HT1080 (cell line): ENCODE measurements at places on chromosomes 16 and 17. TPM values are rescaled to one million over a fixed set of nuclear protein-coding genes. Genes with fewer than 3 reads are reported as not detected.

- DNase-seq = no peak
Observed at GRCh38 chr17:49680314-49680713, 2.4 kb upstream of the SPOP start.

DNA sequence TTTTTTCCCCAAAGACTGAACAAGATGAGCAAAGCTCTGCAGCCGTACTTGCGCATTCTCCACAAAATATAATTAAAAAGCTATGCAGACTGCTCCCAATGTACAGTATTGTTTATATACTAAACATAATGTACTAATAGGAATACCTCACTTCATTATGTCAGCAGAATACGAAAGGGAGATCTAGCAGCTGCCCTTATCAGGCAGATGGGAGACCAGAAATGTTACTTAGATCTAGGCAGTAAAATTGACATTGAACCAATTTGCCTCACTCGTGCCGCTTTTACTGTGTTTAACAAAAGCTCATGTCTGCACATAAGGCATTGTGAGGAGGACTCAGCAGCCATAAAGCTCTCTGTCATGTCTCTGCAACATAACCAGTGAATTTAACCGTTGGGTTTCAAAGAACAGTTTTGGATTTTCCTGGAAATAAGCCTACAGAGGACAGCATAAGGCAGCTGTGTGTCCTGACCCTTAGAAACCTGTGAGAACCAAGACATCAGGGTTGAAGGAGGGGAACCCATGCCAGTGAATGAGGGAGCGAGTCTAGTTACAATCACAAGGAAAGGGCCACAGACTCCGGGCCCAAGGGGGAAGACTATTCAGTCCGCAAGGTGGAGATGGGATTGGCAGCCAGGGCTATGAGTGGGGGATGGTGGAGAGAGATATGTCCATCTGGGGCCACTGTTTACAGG, 71.4 kb downstream of the GNAO1 start:
- no peak for DNase-seq

GRCh38 chr16:67084345-67085028, 25.3 kb upstream of the PHAF1 start:
- no peak for DNase-seq

DNA sequence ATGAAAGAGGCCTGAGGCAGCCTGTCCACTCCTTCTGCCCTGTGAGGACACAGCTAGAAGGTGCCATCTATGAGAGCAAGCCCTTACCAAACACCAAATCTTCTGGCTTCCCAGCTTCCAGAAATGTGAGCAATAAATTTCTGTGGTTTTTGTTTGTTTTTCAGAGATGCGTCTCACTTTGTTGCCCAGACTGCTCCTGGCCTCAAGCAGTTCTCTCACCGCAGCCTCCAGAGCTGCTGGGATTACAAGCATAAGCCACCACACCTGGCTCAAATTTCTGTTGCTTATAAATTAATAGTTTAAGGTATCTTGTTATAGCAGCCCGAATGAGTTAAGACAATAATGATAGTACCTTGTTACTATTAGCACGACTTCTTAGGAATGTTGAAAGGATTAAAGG, 12.5 kb upstream of the SLC16A11 start:
- DNase-seq = peak; percentile 38

GRCh38 chr16:8855972-8856371, 12.8 kb downstream of the CARHSP1 start:
- DNase-seq = no peak

DNA sequence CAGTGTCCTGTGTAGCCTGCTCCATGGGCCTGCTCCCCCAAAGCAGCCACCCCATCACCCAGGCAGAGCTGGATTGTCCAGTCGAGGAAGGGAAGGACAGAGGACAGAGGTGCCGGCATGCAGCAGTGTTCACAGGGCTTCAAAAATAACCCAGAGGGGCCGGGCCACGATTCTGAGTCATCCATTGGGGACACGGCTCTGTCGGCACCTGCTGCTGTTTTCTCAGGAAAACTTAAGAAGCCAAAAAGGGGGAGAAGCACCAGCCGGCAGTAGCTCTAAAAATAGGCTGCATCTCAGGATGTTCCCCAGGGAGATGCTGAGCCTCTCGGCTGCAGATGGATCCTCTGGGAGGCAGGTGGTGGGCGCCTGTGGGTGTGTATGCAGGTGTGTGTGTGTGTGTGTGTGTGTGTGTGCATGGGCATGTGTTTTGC, 1.6 kb downstream of the CA7 start:
- no peak for DNase-seq

DNA sequence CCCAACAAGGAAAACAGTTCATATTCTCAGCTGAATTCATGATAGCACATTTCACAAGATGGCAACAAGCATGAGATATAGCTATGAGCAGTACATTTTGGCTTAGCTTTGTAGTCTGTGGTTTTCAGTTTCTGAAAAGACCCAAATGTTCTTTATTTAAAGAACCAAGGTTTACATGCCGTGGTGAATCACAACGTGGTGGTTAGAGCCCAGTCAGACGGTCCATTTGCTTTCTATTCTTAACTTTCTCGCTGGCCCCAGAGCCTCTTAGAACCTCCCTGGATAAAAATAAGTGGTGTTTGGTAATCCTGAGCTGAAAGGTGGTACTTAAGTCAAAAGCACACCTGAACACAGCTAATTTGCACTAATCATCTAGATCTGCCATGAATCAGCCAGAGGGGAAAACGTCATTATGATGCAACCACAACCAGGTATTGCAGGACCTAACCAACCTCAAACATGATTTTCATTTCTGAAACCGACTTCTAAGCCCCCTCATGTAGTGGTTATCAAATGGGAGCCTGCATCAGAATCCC, 18.6 kb upstream of the HAPSTR1 start:
- DNase-seq = peak; percentile 73

DNA sequence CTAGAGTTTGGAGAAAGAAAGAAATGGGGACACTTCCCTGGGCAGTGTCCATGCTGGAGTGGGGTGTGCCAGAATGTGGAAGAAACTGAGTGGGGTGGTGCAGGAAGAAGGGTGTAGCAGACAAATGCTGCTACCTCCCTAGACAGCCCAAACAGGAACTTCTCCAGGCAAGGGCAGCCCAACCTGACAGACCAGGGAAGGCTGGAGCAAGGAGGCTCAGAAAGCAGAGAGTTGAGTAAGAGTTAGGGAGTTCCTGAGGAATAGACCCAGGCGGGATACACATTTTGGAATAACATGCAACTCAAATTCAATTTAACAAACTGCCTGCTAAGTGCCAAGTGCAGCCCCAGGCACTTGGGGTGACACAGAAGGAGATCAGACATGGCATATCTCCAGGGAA, 1.0 kb upstream of the MYO18A start:
- DNase-seq = no peak

DNA sequence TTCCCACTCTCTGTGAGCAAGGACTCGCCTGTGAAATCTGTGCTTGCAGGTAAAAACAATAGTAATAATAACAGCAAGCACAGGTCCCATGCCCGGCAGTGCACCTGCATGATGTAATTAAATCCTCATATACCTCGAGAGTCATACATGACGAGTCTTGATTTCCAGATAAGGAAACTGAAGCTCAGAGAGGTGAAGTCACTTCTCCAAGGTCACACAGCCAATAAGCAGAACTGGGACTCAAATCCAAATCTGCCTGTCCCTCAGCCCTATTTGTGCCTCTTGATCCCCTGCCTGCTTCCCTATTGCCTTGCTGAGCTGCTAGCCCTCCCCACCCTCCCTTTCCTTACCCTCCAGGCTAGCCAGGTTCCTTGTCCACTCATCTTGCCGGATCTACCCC, 38.0 kb upstream of the CPNE2 start:
- no peak for DNase-seq

GRCh38 chr16:82421851-82422250, 204.9 kb upstream of the CDH13 start:
- no peak for DNase-seq

DNA sequence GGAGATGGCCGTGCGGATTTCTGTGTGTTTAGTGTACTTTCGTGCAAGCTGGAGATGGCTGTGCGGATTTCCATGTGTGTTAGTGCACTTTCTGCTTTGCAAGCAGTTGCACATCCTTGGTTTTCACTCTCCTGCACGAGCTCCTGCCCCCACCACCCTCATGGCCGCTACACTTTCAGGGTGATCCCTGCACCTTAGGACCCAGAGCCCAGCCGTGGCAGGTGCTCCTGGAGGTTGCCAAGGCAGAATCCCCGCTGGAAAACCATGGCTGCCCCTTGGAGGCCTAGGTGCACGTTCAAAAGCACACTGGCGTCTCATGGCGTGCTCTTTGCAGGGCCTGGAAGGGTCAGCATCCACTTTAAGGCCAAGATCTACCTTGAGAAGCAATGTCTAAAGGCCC, 311.0 kb upstream of the TNRC6C start:
- no peak for DNase-seq

DNA sequence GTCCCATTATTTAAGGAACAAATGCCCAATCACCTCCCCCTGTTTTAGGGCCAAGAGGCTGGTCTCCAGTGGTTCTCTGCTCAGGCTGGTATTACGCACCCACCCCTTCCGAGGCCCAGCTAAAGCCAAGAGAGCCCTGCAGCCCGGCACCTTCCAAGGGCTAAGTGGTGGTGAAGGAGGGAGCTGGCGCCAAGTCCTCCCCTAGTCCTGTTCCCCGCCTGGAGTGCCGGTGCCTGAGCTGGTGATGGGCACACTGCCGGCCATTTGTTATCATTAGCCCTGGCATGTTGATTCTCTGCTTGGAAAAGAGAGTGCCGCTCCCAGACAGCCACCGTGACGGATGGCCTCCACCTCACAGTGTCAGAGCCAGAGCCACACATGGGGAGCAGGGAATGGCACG, 31.9 kb downstream of the GRIN2C start:
- DNase-seq = no peak

GRCh38 chr17:64546716-64547115, 39.9 kb downstream of the CEP95 start:
- no peak for DNase-seq

- DNase-seq = peak; percentile 23
Observed at GRCh38 chr17:48102798-48103715, 1.8 kb upstream of the CBX1 start.

DNA sequence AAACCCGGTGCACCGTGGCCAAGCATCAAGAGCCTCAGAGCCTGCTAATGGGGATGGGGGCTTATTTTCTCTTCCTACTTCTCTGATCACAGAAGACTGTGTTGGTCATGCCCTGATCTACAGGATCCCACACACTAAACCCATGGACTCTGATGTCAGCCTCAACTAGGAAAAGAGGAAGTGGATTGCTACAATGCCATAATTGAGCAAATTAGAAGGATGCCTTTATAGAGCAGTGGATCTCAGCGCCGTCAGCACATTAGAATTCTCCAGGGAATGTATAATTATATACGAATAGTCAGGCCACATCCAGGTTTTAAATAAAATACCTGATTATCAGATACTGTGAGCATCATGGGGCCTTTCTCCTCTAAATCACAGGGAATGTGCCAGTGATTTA, 64.8 kb downstream of the VAT1L start:
- DNase-seq = no peak

DNA sequence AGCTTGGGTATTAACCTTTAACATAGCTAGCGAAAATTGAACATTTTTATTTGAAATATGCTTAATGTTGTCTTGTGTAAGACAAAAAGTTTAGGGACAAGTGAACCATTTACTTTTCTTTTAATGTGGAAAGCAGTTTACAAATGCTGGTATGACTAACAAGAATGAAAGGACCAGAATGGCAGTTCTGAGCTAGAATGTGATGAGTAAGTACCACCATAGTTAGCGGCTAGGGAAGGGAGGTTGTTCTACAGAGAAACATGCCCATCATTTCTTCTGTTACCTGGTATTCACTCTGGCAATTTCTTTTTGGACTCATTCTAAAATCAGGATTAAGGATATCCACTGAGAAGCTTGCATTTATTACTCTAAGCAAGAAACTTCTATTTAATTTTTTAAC, 121.1 kb downstream of the WWOX start:
- DNase-seq = no peak

GRCh38 chr17:8337802-8338752, 1.6 kb upstream of the ODF4 start:
- DNase-seq = no peak

- DNase-seq = no peak
Observed at GRCh38 chr16:10107081-10107480, 75.1 kb downstream of the GRIN2A start.

DNA sequence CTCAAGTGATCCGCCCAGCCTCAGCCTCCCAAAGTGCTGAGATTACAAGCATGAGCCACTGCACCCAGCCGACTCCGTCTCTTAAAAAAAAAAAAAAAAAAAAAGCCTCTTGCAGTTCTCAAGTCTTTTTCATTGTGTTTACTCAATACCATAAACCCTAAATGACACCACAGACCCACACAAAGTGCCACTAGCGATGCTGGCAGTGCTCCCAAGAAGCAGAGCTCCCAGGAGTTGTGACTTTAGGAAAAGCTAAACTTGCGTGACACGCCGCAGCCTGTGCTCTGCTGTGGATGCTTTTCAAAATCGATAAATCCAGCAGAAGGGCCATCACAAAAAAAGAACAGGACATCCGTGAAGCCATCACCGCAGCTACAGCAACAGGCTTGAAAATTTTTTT, 114.7 kb downstream of the ANKRD11 start:
- DNase-seq = no peak

- DNase-seq = no peak
Observed at GRCh38 chr17:3768341-3768740, 32.6 kb downstream of the ITGAE start.

DNA sequence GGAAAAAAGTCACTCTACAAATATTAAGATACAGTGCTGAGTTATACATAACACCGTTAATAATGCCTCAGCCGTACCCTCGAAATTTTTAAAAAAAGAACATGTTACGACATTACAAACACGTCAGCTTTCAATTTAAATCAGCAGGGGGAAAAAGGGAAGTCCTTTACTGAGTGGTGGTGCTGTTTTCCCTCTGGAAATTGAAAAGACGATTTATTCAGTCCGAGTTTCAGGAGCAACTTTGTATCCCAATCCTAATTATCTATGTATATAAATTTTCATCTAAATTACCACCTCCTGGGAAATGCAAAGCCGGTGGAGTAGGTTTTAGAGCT, 1.3 kb downstream of the NETO2 start:
- peak; percentile 8 for DNase-seq

- DNase-seq = peak; percentile 75
Observed at GRCh38 chr16:66858740-66859396, 14.7 kb downstream of the CA7 start.

DNA sequence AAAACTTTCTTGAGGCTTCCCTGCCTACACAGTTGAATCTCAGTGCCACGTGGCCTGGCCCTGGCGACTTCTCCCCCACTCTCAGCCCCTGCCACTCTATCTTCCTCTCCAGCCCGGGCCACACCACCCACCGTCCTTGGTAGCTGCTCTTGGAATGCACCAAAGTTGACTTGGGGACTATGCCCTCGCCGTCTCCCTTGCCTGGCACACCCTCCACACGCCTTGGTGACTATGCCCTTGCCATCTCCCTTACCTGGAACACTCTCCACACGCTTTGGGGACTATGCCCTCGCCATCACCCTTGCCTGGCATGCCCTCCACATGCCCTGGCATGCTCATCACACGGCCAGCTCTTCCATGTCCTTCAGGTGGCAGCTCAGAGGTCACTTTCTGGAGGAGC, 15.5 kb upstream of the TVP23A start:
- DNase-seq = no peak

GRCh38 chr17:7477392-7478275, 1.8 kb downstream of the ZBTB4 start:
- no peak for DNase-seq

- no peak for DNase-seq
Observed at GRCh38 chr17:49734515-49735490, 27.0 kb upstream of the SLC35B1 start.

GRCh38 chr17:11138023-11138422, 103.0 kb upstream of the SHISA6 start:
- DNase-seq = peak; percentile 29

C16orf46 gene
- not detected in 2 replicates for total RNA-seq

KRTAP4-1 gene
- not detected in 2 replicates for total RNA-seq

CNGB1 gene
- total RNA-seq = 0.32 and 0.50 TPM in 2 replicates

PRSS22 gene
- not detected in 2 replicates for total RNA-seq

KRT20 gene
- total RNA-seq = not detected in 2 replicates

TADA2A gene
- total RNA-seq = 26.7 and 28.8 TPM in 2 replicates

PLLP gene
- 0.20 and 1.3 TPM in 2 replicates for total RNA-seq
